AML-193 (cell line): ENCODE measurements at places on chromosomes 6 and 20.

- no peak for DNase-seq
Measured at GRCh38 chr20:38246357-38247165, 14.0 kb downstream of the KIAA1755 start.

- no peak for DNase-seq
Measured at GRCh38 chr20:21706261-21707195, 1.1 kb downstream of the PAX1 start.

GRCh38 chr6:101352316-101352715 lies 41.2 kb upstream of the GRIK2 start:
- DNase-seq = no peak

GRCh38 chr20:17786221-17786718 lies 86.5 kb downstream of the BANF2 start:
- DNase-seq = no peak

DNA sequence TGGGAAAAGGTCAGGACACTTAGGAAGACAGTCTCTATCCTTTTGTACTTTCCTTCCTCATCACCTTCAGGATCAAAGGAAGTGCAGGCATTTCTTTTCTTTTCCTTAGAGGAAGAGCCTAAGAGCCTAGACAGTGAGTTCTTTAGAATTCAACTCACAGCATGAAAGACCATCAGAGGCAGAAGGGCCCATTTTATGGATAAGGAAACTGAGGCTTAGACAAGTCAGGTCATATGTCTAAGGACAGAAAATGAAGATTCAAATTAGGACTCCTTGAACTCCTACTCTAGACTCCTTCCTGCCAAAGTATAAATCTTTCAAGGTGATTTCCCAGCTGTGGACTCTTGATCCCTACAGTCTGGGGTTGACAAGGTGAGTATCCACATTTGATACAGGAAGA lies 20.8 kb downstream of the SLC12A5 start:
- no peak for DNase-seq

DNA sequence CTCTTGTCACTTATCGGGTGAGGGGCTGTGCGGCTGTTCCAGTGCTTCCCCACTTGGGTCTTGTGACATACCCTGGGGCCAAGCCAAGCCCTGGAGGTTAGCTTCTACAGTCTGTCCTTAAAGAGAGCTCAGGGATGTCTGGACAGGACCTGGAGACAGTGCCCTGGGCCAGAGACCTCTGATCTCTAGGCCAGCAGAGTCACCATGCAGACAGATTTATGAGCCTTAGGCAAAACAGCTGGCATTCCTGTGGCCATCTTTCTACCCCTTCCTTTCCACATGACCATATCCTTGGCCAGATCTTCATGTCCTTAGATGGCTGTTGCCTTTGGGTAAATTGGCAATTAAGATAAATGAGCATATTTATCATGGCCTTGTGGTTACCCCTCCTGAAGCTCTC lies 678.6 kb downstream of the MAFB start:
- no peak for DNase-seq

GRCh38 chr6:131460614-131461000 lies 112.4 kb upstream of the ARG1 start:
- DNase-seq = no peak

- DNase-seq = no peak
Measured at GRCh38 chr6:166025149-166025898, 142.3 kb downstream of the TBXT start.

GRCh38 chr6:6469074-6469473 lies 119.4 kb upstream of the LY86 start:
- peak; percentile 87 for DNase-seq

DNA sequence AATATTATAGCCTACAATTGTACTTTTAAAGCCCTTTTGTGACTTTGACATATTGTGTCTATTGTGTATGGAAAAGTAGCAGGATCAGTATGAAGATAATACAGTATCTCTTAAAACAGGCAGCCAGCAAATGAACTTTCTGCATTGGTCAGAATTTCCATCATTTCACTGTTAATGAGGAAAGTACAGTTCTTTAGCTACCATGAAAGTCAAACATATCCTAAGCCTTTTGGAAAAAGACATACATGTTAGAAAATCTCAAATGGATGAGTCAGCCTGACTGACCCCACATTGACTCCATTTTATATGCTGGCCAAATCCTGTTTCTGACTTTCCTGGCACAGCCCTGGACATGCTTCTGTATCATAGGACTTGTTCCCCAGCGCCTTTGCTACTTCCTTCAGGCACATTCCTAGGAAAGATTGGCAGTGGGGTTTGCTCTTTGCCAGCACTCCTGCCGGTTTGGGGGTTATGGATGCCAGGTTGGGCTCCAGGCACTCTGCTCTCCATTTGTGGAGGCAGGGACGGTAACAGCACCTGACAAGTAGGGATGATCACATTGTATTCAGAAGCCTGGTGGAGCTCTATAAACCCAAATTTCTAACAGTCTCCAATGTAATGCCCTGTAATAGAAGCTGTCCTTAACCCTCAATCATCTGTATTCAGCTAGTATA lies 43.7 kb downstream of the TOP1 start:
- no peak for DNase-seq

DNA sequence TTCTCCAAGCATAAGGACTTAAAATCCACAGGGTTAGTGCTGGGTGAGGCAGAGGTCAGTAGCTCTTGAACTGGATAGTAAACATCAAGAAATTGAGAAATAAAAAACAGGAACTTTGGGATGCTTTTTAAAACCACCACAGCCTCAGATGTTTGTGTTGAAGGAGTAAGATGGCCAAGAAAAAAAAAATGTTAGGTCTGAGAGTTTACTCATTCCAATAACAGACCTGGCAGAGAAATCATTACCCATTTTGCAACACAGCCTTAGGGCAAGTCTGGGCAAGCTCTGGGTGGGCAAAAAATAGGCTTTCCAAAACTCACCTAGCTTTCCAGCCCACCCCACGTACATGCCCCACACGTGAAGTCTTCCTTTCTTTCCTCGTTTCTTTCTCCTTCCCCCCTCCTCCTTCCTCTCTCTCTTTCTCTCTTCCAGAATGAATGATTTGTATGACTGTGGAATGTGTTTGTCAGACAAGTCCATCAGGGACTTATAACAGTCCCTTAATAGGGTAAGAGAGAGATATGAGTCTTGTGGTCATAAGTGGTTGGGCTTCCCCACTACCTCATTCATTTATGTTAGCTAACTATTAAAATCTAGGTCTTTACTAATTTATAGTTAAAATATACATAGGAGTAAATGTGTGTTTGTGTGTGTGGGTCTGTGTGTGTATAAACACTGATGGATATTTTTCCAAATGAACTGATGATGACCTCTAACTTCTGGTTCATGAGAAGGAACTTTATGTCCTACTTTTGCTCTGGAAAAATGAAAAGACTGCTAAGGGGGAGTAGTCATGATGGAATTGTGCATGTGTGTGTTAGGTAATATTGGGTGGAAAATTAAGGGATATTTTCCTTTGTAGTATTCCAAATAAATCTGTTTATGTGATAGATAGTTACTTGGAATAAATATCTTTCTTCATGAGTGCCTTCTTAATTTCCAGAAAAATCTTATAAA lies 18.0 kb upstream of the DSE start:
- DNase-seq = no peak

DNA sequence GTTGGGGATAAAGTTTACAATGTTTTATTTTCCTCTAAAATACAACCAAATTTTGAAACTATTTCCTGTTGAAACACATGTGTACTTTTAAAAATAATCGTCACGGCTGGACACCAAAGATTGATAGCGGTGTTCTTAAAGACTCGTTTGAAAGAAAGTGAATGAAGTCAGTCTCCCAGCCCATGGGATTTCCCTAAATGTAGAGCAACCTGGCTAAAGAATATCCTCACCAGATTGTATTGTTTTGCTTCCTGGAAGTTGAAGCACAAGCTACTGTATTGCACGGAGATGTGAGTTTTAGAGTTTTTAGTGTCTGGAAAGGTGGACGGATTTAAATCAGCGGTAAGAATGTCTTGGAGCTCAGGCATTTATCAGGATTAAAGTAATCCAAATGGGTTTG lies 189.5 kb downstream of the THBS2 start:
- DNase-seq = no peak

- DNase-seq = peak; percentile 64
Measured at GRCh38 chr20:1536893-1537730, 20.4 kb downstream of the SIRPD start.

GRCh38 chr6:4916954-4917561 lies 86.8 kb downstream of the RPP40 start:
- no peak for DNase-seq

DNA sequence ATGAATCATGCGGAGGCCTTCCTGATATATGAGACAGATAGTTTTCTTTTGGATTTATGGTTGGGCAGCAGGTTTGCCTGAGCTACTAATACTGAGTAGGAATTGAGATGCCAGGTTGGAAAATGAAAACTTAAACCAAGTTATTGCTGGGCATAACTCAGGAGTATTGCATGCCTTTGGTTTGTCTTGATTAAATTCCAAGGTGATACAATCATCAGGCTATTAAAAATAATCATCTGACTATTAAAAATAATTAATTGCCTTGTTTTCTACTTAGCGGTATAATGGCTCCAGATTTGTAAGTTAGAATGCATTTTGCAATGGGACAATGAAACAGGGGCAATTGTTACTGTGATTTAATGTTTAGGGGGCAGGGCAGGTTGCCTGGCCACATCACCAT lies 15.5 kb upstream of the RNF144B start:
- no peak for DNase-seq

DNA sequence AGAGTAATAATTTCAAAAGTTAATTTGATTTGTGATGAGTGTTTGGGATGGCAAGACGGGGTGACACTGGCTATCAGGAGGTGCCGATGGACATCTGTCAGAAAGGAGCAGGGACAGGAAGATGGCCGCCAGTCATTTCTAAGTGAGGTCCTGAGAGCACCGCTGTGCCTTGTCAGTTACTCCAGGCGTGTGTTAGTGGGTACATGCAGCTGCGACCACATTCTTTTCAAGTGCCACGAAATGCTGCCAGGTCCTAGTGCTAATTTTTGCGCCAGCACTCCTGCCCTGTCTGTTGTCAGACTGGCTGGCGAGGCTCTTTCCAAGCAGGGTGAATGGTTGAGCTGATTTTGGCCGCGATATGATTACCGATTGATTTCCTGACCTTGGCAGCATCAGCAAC lies 64.6 kb upstream of the INSM1 start:
- no peak for DNase-seq

- no peak for DNase-seq
Measured at GRCh38 chr20:12434672-12435071, 517.0 kb downstream of the BTBD3 start.
